ENCODE measurements at places on chromosomes 4 and X. TPM values are rescaled to one million over a fixed set of nuclear protein-coding genes. Genes with fewer than 3 reads are reported as not detected.

GRCh38 chrX:123859409-123859845 lies 426 bp upstream of the XIAP start:
- peak; percentile 90 for DNase-seq

DNA sequence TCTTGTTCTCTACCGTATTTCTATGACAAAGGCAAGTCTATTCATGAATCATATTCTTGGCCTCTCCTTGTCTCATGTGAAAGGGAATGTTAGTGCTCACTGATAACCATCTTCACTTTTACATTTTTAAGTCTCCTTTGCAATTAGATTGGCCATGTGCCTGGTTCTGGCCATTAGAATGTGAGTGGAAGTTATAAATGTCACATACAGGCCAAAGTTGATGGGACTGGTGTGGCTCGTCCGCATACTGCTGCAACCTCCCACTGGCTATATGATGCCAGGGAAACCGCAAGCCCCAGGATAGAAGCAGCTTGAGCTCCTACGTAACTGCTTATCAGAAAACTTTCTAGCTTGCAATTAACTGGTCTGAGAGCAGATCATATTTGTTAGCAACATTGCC lies 86.1 kb downstream of the MAGEC1 start:
- no peak for DNase-seq

GRCh38 chr4:103095080-103095479 lies 4.6 kb downstream of the BDH2 start:
- DNase-seq = no peak

DNA sequence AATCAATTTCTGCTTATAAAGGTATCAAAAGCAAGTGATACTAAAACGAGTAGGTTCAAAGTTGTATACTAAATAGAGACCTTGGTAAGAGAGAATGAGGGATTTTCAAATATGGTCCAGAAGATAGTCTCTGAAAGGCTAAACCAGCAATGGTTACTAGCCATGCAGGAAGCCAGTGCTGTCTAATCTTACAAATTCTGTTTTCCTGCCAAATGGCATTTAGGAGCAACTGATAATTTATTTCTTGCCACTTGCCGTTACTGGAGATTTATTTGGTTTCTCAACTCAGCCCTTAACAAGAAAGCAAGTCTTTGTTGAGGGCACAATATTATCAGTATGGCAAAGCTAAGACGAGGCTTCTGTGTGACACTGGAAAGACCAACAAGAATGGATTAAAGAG lies 47.2 kb downstream of the MAP7D3 start:
- DNase-seq = no peak

DNA sequence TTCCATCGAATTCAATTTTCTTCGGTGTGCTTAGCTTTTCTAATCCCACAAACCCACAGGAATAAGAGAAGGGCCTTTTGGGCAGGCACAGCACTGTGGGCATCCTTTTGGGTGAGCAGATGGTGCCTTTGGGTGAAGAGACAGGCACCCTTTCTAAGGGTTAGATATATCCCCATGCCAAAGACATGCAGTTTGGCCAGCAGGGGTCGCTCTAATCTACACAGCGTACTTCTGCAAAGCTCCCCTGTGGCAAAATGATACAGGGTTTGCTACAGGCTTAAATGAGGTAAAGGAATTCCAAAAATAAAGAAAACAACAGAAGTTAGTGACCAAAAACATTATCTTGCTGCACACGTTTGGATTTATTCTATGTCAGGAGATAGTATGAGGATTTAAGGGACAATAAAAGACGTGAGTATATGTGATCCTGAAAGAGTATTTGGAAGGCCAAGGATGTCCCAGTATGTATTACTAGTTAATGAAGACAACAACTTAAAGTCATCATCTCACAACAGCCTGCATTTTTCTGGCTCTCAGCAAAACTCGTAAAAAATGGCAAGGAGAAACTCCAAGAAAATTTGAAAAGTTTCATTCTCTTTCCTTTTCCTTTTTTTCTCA lies 49.5 kb downstream of the PHEX start:
- peak; percentile 78 for DNase-seq

Gene JADE3
- 6.1 TPM for total RNA-seq

Gene UGT2B15
- total RNA-seq = not detected

Data from aorta (tissue), 5 donors.